ENCODE measurements at places on chromosomes 4 and X.
A peak's percentile ranks its signal among the peaks of the same experiment; 100 is the strongest.

DNA sequence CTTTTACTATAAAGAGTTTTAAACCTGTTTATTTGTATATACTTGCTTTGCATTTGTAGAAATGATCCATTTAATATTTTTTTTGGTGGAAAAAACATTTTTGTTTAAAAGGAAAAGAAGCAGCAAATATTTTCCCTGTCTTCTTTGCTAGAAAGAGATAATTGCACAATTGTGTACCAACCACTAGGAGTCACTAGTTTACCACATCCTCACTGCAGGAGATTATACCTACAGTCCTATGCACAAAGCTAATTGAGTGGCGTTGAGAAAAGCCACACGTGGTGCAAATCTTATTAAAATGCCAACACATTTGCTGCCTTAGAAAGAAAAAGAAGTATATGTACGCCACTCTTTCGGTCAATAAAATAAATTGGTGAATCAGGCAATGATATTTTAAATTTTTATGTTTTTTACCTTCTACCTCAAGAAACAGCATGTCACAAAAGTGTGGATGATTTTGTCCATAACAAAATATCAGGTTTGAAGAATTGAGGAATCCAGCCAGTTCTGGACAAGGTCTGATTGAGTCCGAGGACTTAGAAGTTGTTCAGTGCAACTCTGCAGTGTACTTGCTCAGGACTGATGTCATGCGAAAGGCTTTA, 102.9 kb downstream of the GRXCR1 start:
- DNase-seq, result peak; percentile 13

- DNase-seq, result no peak
These were observed 186.8 kb downstream of the TMA16 start for GRCh38 chr4:163681208-163681821.

GRCh38 chr4:84734037-84734436, 151.1 kb downstream of the CDS1 start:
- DNase-seq, result no peak

DNA sequence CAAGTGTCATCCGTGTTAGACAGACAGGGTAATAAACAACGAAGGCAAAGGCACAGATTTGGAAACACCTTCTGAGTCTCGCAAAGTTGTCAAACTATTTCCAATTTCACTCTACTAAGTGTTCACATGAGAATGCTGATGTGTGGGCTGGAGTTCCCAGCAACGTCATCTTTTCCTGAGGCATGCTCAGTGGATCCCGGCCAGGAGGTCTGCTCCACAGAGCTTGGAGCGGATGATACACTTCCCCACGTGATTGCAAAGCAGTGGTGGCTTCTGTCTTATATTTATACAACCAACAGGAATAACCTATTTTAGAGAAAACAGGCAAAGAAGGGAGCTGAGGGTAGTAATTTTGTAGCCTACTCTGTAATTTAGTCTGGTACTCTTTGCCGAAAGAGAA, 40.1 kb upstream of the PDK3 start:
- DNase-seq, result no peak

GRCh38 chr4:152138451-152138850, 377.6 kb upstream of the GATB start:
- DNase-seq, result no peak

GRCh38 chr4:32226204-32226603, 1506.0 kb downstream of the PCDH7 start:
- no peak for DNase-seq

DNA sequence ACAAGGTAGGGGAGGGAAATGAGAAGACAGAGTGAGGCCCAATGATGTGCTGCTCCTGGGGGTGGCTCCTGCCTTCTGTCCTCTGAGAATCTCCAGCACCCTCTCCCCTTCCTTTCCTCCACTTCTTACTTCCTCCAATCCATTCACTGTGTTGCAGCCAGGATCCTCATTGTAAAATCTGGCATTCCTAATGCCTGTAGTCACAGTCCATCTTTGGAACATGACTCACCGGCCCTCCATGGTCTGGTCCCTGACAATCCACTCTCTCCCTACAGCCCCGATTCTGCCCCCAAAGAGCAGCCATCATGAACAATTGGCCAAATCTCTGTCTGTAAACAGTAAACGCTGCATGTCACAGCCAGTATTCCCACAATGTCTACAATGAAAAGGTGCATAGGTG, 72.9 kb downstream of the CLNK start:
- DNase-seq, result no peak

- no peak for DNase-seq
These were observed 35.7 kb upstream of the FMR1 start for GRCh38 chrX:147875866-147876596.

- DNase-seq, result no peak
These were observed 3.3 kb downstream of the KLF3 start for GRCh38 chr4:38667085-38667893.

GRCh38 chr4:138090150-138090917, 151.8 kb downstream of the SLC7A11 start:
- DNase-seq, result no peak
